ENCODE measurements at places on chromosomes 7 and 10. TPM values are rescaled to one million over a fixed set of nuclear protein-coding genes. Genes with fewer than 3 reads are reported as not detected.

The ENKUR gene
- not detected for total RNA-seq

The UCMA gene
- not detected for total RNA-seq

The SNCG gene
- 27.8 TPM for total RNA-seq

The MYH16 gene
- total RNA-seq: not detected

The NKX6-2 gene
- not detected for total RNA-seq

The TMEM213 gene
- total RNA-seq: not detected

The FGFBP3 gene
- 0.81 TPM for total RNA-seq

DNA sequence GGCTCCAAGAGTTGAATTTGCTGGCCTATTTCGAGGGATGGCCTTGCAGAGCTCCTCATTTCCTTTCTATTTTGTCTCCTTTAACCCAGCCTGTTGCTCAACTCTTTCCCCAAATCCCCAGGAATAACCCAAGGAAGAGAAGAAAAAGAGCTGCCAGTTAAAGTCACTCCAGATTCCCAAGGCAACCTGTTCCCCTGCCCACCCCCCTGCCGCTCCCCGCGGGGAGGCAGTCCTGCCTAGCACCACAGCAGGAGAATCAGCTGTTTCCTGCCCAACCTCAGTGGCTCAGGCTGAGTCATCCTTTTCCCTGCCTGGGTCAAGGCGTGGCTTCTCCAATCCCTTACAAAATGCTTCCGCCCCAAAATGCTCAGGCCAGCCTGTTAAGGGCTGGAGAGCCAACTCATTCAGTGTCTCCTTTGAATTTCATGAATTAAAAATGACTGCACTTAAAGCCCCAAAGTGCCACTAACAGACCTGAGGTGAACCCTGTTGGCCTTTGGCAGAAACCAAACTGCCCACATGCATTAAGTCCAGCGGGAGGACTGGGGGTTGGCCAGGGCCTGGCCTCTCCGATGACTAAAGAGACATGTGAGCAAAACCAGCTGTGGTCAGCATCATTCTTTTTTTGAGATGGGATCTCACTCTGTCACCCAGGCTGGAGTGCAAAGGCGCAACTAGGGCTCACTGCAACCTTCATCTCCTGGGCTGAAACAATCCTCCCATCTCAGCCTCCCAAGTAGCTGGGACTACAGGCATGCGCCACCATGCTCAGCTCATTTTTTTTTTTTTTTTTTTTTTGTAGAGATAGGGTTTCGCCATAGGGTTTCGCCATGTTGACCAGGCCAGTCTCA, 83.2 kb upstream of the KIF5B start:
- DNase-seq: peak; percentile 90

- no peak for DNase-seq
These were observed 340.8 kb downstream of the SUGCT start for GRCh38 chr7:40475681-40475982.

DNA sequence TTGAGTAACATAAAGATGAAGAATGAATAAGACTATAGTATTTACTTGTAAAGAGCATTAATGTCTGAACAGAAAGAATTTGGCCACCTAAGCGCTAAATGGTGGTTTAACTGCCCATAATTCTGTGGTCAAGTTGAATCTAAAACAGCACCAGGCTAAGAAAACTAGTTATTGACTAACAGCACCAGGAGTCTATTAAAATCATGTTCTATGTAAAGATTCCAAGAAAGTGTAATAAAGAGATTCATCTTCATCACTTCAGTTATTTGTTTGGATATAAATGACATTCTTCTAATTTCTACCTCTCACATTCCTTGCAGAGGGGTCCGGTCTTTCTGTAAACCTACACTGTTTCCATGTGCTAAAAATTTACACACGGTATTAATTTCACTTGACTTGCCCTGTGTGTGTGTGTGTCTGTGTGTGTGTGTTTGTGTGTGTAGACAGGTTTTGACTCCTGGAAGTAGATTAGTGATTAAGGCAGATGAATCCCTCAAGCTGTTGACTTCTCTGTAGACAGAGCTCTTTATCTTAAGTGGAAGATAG, 84.4 kb downstream of the KLF6 start:
- no peak for DNase-seq

GRCh38 chr10:69647819-69648218, 17.8 kb downstream of the FAM241B start:
- no peak for DNase-seq

DNA sequence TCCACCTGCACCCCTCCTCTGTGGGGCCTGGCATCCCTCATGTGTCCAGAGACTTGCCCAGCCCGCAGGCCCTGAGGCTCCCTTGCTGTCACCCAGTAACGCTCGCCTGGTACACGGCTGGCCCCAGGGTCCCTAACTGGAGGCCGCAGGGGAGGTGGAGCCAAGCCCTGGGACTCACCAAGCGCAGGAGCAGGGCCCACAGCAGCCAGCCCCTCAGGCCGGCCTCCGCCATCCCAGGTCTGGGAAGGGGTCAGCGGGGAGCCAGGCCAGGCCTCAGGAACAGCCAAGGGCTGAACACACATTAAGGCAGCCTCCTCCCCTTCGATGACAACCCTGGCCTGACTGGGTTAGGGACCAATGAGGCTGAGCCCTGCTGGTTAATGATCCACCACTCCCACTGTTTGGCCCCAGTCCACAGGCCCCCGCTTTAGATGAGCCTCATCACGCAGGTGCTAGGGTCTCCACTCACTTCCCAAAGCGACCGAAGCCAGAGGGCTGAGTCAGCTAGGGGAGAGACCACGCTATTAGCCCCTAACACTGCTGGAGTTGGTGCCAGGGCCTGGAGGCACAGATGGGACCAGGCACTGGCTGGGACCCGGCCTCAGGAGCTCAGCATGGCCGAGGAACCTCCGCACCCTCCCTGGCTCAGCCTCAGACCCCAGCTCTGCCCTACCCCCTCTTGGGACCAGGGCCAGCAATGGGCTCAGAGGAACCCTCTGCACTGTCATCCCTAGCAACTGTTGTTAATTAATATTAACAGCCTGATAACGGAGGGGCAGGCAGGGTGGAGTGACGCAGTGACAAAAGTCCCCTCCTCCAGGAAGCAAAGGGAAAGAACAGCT, at the start of gene NPC1L1:
Gene NPC1L1, minus strand, starts transcription at position 303 of the 842 bp plus-strand sequence. Its CDS starts 71 bp downstream, at position 232.
- DNase-seq: no peak

DNA sequence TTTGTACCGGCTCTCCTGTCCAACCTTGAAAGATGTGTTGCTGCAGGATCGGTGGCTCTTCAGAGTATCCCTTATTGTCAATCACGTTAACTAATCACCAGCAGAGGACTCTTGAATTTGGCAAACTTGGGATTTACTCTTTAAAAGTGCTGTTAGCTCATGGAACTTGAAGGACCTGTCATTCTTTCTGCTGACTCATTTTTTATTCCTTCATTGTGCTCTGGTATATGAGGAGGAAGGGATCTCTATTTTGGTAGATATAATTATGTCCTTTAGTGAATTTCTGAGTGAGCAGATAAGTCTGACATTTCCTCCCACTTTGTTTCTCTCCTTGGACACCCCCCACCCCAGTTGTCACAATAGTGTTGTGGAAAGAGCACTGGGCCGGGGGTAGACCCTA, 175.1 kb upstream of the HDAC9 start:
- DNase-seq: no peak

DNA sequence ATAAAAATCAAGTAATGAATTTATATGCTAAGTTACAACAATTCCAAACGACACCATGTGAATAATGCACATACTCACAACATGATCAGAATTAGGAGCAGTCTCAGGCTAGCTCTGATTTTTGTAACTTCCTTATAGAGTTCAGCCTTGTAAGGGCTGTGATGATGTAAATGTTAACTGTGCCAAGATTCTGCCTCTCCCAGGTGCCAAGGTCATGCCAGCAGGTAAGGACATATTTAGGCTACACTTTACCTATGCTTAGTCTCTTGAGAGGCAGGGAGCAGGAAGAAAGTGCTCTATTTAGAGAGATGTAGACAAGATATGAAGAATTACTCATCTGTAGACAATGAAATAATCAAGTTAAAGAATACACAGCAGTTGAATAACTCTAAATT, 53.6 kb upstream of the AGR3 start:
- DNase-seq: no peak

GRCh38 chr7:133053321-133053891, 28.5 kb downstream of the CHCHD3 start:
- DNase-seq: peak; percentile 23

GRCh38 chr7:55131142-55131929, 112.5 kb downstream of the EGFR start:
- DNase-seq: no peak

- DNase-seq: no peak
These were observed 23.2 kb downstream of the NT5C3A start for GRCh38 chr7:33039257-33039902.

GRCh38 chr10:61747307-61747706, 84.6 kb downstream of the CABCOCO1 start:
- DNase-seq: no peak

DNA sequence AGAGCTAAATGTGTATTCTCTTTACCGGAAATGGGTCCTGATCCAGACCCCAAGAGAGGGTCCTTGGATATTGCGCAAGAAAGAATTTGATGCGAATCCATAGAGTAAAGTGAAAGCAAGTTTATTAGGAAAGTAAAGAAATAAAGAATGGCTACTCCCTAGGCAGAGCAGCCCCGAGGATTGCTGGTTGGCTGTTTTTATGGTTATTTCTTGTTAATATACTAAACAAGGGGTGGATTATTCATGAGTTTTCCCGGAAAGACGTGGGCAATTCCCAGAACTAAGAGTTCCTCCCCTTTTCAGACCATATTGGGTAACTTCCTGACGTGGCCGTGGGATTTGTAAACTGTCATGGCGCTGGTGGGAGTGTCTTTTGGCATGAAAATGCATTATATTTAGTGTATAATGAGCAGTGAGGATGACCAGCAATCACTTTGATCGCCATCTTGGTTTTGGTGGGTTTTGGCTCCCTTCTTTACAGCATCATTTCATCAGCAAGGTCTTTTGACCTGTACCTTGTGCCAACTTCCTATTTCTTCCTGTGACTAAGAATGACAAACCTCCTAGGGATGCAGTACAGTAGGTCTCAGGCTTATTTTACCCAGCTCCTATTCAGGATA, 60.4 kb downstream of the ARL4A start:
- no peak for DNase-seq

GRCh38 chr7:68491523-68492358, 1106.5 kb upstream of the AUTS2 start:
- DNase-seq: no peak

DNA sequence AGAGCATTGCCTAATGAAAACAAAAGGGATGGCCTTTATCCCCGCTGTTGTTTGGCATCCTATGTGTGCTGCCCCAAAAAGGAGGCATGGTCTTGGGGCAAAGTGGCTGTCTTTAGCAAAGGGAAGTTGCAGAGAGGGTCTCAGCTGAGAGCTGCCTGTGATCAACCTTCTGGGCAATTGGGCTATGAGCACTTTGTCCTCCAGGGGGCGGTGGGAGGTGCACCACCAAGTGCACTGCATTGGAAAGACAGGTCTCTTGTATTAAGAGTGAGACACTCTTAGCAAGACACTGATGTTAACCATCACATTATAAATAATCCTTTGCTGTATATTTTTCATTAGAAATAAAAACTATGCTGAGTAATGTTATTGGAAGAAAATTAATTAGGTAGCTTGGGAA, 314.8 kb downstream of the POM121L12 start:
- no peak for DNase-seq

DNA sequence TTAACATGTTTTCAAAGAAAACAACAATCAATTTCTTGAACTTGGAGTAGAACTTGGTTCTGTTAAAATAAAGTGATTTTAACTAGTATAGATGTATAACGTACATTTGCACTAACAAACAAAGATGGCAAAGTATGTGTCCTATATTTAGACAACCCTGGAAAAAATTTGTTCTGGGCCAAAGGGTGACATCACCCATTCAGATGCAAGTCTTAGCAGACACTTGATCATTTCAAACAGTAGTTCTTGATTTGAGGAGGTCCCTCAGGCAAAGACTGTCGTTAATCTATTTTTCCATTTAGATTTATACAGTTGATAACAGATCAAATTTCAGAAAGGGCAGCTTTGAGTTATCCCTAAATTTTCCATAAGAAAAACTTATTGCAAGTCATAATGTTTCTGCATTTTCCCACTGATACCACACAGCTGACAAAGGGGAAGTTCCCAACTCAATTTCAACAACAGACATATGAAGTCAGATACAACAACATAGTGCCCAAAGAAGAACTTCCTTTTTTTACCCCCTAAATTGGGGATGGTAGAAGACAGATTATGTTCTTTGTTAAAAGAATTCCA, 5.2 kb downstream of the NMT2 start:
- no peak for DNase-seq

GRCh38 chr10:86523348-86523747, 1.8 kb upstream of the WAPL start:
- no peak for DNase-seq

GRCh38 chr7:149147752-149148653, 750 bp downstream of the ZNF398 start:
- DNase-seq: peak; percentile 67

- DNase-seq: no peak
These were observed 48.4 kb upstream of the GTF2IRD1 start for GRCh38 chr7:74405191-74405898.

DNA sequence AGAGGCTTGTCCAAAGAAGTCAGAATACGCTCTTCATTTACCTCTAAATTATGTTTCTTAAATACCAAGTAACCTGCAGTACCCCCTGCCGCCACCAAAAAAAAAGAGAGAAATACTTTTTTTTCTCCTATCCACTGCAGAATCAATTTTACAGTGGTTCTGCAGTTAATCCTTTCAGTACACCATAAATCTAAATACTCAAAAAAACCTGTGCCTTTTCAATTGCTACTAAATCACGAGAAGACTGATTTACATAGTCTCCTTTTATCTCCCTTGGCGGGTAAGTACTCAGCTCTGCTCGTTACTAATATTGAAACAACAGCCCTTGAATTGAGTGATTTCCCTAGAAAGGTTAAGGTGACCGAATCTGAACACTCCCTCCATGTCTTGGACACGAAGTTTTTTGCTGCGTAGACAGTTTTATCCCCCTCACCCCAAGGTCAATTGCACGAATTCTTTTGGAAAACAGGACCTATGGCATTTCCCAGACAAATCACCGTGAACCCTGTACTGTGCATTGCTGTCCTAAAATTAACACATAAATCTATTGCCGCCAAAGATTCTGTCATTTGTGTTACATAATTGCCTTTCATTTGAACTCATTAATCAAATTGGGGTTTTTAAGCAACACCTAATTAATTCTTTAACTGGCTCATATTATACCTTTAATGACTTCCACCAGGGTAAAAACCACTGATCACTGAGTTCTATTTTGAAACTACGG, 512 bp upstream of the VIM start:
- DNase-seq: no peak

DNA sequence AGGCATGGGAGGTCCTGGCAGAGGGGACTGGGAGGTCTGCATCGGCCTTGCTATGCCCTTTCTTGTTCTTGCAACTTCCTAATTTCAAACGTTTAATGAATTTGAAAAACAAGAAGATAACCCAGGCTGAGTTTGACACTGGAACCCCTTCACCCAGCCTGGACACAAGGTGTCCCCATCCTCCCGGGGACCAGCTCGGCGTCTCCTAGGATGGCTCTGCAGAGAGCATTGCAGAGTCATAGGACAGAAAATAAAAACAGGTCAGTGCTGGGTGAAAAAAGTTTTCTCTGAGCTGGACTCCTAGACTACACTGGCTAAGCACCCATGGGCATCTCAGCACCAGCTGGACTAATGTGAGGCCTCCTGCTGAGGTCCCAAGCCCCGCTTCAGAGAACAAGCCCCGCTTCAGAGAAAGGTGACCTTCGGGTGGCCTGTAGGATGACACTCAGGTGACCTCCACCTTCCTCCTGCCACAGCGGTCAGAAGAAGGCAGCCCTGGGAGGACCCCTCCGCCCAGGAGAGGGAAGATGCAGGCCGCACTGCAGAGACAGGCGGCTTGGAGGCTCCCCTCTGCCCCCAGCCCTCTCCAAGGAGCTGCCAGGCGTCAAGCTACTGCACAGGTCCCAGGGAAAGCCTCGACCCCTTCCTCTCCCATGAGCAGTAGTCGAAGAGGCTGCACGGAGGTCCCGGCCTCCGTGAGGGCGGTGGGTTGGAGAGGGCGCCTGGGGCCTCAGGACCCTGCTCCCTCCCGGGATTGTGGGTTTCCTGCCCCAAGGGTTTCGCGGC, 9.3 kb upstream of the UNCX start:
- DNase-seq: no peak

Measured in left cardiac atrium (tissue), 4 donors.